Nephron progenitor cell (in vitro differentiated cells): ENCODE measurements at places on chromosomes 4 and X.

DNA sequence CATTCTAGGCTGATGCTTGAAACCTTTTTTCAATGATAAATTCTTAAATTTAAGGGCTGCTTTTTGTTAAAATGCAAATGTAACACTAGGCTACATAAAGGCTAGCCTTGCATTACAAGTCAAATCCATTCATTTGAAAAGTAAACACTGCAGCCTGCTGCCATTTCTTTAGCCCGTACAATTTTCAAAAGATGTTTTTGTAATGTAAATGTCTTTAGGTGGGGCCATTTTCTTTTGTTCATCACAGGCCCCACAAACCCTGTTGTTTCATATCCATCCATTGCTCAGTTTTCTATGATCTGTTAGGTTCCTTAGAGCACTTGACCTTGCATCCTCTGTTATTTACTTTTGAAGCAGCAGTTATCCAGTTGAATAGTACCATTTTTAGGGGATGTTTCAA, 296.2 kb upstream of the AMOT start:
- DNase-seq: no peak

GRCh38 chr4:79413032-79413885, 5.2 kb upstream of the GK2 start:
- DNase-seq: no peak

GRCh38 chrX:30653415-30654131, at the start of gene GK:
Gene GK, plus strand, starts transcription at chrX:30653423. Its CDS starts 115 bp downstream, at chrX:30653538.
- DNase-seq: no peak

DNA sequence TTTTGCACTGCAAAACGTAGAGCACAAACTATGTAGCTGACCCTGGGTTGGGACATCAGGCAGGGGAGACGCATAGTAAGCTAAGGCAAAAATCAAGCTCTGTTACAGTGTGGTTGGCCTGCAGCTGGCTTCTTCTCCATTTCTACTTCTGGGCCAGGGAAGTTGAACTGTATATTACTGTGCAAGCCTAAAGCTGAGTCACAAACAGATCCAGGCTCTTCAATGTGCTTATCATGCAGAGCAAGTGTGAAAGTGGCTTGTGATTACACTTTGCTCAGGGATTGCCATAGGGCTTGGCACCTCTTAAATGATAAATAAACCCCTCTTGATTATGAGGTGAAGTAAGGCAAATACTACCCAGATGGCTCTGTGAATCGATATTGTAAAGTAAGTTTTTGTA, 40.5 kb downstream of the CLDN34 start:
- DNase-seq: no peak
